ENCODE measurements at places on chromosomes 3 and 15.
A peak's percentile ranks its signal among the peaks of the same experiment; 100 is the strongest.

DNA sequence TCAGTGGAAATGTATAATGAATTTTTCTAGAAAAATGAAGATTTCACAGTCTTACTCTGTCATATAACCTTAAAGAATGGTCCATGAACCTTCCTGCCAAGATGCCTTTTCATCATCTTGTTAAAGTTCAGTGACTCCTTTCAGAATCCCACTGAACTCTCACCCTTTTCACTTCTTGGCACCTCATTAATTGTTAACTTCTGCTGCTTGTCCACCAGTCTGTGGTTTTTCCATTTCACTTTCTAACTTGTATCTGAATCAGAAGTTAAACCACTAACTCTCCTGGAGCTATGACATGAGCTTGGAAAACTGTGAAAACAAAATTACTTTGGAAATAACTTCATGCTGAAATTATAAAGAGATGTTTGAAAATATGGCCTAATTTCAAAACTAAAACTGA is 281.2 kb upstream of the ALCAM start:
- no peak for DNase-seq

DNA sequence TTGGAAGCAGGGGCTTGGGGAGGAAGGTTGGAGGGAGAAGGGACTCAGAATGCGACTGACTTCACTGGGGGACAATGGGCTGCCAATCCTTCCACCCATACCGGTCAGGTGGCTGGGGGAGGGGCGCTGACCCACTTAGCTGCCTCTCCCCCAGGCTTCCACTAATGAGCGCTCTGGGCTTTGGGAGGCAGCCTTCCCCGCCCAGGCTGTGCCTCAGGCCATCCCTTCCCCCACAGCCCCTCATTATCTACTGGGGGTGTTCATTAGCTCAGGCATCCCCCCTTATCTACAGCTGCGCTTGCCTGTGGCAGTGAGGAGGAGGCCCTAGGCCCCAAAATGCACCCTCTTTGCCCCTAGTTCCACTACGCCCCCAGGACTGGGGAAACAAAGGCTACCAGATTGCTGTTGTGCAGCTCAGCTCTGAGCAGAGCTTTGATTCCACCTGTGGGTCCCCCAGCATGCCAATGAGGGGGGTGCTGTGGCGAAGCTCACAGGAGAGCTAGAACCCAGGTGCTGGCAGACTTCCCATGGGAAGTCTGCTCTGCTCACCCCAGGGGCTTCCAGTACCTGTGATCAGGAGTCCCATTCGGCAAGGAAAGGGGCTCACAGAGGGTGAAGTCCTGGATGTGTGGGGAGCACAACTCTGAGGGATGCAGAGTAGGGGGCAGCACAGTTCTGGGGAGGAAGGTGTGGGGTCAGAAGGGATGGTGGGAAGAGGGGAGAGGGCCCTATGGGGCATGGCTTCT is 29.4 kb upstream of the SEMA3F start:
- no peak for DNase-seq

DNA sequence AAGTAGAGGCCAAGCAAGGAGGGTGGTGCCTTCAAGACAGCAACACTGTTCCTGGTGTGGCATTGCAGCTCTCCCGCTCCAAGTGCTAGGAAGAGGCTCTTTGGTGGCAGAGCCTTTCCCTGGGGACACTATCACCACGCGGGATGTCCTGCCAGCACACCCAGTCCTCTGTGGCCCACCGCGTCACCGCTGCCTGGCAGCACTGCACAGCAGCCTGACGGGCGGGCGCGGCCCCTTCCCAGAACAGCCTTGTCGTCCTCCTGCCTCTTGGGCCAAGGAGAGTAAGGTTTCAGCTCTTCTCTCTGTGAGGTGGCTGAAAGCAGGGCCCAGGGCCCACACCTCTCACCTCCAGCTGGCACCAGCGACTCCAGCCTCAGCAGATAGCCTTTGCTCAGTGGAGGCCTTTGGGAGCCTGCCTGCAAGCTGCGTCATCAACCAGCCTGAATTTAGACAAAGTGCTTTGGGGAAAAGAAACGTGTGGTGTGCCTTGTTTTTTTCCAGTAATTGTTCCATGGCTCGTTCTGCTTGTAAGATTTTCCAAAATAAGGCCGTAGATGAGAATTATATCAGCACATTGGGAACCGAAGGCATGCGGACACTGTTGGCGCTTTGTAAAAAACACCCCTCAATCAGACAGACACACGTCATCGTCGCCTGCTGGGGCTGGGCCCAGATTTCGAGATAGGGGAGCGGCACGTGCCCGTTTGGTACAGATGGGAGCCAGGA is 65.0 kb downstream of the AAGAB start:
- DNase-seq, result no peak

DNA sequence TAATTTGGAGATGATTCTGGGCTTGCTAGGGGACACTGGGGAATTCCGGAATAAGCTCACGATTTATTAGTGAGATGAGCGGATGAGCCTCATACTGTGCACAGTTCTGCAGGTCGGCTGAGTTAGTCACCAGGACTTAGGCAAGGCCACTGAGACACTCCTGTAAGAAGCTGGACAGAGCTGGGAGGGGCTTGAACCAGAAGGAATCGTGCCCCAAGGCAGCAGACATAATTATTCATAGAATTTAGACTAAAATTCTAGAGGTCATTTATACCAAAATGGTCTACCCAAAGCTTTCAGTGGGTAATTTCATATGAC is 121.4 kb downstream of the VGLL4 start:
- no peak for DNase-seq

DNA sequence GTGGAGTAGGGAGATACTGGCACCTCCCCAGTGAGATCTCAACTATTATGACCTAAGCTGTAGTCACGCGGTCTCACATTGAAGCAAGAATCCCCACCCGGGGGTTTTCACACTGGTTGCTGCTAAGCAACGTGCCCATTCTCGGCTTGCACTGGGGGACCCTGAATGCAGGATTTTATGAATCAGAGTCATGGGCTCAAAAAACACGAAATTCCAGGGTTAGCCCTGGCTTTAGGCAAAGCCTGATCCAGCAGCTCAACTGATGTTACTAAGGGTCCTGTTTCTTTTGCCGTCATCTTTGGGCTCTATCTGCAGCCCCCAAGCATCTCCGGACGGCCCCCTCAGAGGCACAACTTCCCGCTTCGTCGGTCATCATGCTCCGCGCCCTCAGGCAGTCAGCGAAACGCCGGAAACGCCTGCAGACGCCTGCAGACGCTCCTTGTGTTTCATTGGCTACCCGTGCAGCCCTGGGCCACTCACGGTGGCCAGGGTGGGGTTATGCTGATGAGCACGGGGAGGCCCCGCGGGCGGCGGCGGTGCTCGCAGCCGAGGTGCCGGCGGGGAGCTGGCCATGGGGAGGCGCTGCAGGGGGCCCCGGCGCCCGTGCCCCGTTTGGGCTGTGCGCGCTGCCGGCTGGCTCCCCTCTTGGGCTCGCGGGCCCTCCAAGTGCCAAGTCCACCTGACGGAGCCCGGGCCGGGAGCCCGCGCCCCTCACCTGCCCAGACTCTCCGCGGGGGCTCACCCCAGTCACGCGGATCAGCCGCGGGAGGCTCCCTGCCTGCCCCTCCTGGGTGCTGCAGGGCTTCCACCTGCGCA is 25.8 kb downstream of the EFCC1 start:
- peak; percentile 72 for DNase-seq

GRCh38 chr15:73231661-73232419 is 136.9 kb downstream of the HCN4 start:
- DNase-seq, result no peak

GRCh38 chr3:70242297-70242882 is 70.0 kb downstream of the MDFIC2 start:
- DNase-seq, result no peak

GRCh38 chr3:64438812-64439211 is 213.5 kb upstream of the PRICKLE2 start:
- no peak for DNase-seq

DNA sequence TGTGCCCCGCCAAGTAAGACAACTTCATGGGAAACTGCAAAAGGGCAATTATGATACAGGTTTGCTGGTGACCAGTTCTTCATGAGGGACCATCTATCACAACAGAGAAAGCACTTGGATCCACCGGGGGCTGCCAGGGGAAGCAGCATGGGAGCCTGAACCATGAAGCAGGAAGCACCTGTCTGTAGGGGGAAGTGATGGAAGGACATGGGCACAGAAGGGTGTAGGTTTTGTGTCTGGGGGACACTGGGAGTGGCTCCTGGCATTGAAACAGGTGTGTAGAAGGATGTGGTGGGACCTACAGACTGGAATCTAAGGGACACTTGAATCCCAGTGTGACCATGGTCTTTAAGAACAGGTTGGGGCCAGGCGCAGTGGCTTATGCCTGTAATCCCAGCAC is 22.6 kb downstream of the MKRN2 start:
- DNase-seq, result no peak

DNA sequence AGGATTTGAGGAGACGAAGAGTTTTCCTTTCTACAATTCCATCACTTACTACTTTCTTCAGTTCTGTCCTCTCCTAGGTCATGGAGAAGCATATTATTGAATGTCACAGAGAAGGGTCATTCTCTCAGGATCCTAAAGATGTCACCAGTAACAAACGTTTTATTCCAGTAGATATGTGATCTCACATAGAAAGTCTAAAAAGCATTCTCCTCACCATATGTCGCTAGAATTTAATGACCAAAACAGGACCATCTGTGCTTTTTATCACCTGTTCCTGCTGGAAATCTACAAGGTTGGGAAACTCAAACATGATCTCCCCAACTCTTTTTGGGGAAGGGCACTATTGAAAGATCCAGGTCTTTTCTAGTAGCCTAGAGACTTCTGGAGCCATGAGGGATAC is 24.0 kb upstream of the FRMD5 start:
- no peak for DNase-seq

DNA sequence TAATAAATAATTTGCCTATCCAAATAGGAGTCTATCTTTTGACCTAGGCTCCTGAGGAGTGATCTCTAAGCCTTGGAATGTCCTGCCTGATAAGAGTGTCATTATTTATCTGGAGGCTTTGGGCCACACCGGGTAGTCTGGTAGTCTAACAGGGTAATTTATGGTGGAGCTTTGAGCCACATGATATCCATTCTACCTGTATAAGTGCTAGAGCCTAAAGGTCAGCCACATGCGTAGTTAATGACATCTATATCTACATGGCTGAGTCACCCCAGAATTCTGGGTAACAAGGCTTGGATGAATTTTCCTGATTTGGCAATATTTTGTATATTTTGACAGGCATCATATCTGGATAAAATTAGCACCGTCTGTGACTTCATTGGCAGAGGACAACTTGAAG is 681.4 kb downstream of the MCTP2 start:
- DNase-seq, result no peak

DNA sequence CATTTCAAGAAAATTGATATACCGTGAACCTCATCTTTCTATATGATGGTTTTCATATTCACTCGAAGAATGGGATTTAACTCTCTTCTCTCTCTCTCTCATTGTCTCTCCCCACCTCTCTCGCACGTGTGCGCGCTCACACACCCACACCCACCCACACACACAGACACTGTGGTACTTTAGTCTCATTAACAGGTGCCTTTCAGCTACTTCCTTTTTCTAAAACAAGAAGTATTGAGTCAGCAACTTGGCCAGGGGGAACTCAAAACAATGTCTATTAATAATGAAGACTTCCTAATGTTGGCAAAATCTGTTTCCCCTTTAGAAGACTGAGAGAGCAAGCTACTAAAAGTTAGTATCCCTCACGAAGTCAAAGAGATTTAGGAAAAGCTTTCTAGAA is 150.7 kb downstream of the TMCO5A start:
- no peak for DNase-seq

GRCh38 chr3:54863366-54863765 is 64.5 kb downstream of the LRTM1 start:
- DNase-seq, result no peak

- DNase-seq, result no peak
Measured at GRCh38 chr15:98711810-98712209, 63.5 kb downstream of the IGF1R start.

GRCh38 chr3:194756460-194756779 is 70.7 kb downstream of the FAM43A start:
- no peak for DNase-seq

DNA sequence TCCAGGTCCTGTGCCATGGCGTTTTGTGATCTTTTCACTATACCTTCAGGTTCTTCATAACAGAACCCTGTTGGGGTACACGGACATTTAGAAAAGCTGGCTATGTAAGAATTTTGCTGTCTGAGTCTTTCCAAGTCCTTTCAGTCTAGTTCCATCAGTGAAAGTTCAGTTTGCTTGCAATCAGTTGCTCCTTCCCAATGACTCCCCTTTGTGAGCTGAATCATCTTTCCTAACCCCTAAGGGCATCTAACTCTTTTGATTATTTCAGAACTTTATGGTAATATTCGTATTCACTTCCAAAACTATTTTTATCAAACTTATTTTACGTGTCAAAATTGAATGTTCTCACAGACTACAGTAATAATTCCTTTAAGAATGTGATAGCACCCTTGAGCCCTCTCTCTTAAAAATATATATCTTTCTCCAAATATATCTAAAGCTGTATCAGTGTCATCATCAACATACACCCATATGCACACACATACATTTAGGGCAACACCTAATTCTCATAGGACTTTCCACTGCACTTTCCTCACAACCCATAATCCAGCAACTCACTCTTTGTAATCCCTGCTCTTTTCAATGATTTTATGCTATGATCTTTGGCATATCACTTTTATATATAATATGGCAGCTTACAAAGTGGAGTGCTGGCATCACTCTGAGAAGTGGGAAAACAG is 263.7 kb downstream of the GBE1 start:
- DNase-seq, result no peak

- DNase-seq, result no peak
Measured at GRCh38 chr15:52140646-52141045, 28.1 kb upstream of the BCL2L10 start.

DNA sequence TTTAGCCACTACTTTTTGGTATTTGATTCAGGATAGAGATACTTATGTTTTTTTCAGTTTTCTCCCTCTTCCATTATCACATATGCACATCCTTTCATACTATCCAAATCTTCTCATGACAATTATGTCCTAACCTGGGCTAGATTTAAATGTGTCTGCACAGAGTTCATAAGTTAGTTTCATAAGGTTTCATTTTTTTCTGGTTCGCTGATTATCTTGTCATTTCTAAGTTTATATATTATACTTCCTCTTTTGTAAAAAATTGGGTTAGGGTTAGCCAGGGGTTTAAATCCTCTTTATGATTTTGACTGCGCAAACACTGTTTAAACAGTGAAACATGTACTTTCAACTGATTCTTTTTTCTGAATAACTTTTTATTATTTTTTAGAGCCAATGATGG is 148.6 kb downstream of the SST start:
- no peak for DNase-seq

DNA sequence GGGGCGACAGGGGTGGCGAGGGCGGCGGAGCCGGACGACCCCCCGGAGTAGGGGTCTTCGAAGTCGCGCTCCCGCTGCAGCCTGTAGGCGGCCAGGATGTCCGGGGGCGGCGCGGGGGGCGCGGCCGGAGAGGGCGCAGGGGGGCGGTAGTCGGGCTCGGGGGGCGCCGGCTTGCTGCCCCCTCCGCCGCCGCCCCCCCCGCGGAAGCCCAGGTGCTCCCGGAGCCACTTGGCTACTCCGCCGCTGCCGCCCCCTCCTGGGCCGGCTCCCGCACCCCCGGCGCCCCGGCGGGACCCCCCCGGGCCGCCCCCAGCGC is 230 bp downstream of the SHF start:
- no peak for DNase-seq

- no peak for DNase-seq
Measured at GRCh38 chr15:70818580-70818979, 35.4 kb downstream of the LARP6 start.

All from SIG-M5 (cell line).